ENCODE measurements at places on chromosomes 3 and 15.

DNA sequence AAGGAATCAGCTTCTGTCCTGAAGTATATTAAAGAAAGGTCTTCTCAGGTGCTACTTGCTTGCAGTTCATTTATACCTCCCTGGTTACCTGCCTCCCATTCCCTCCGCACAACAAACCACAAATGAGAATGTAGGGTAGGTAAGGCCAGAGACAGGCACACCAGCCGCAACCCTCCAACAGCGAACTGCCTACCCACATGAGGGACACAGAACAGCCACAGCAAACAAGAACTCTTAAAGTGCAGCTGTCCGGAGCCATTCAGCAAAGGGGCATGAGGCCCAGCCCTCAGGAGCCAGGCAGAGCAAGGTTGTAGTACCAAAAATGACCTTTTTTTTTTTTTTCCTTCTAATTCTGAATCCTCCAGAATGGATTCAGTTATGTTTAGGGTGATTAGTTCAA, 52.4 kb downstream of the SPSB4 start:
- DNase-seq = no peak

DNA sequence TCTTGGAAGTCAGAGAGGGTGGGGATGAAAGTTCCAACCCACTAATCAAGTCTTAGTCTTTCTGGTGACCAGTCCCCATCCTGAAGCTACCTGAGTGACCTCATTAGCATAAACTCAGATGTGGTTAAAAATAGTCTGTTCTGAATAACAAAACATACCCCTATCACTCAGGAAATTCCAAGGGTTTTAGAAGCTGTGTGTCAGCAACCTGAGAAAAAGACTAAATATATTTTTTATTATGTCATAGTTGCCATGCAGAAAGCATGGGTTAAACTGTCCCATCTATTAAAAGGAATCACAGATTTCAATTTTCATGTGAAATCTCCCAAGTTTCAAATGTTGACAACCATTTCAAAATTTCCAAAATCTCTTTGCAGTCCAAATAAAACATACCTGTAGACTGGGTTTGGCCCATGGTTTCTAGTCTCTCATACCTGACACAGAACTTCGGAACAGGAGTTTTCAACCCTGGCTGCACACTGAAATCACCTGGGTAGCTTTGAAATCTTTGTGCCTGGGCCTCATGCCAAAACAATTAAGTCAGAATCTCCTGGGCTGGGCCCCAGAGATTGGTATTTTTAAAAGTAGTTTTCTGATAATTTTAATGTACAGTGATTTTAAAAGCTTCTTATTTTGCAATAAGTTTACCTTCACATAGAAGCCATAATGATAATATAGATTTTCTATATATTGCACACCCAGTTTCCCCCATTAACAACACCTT, 476.3 kb downstream of the RBMS3 start:
- no peak for DNase-seq

GRCh38 chr3:144921710-144922109, 950.1 kb downstream of the DIPK2A start:
- no peak for DNase-seq

DNA sequence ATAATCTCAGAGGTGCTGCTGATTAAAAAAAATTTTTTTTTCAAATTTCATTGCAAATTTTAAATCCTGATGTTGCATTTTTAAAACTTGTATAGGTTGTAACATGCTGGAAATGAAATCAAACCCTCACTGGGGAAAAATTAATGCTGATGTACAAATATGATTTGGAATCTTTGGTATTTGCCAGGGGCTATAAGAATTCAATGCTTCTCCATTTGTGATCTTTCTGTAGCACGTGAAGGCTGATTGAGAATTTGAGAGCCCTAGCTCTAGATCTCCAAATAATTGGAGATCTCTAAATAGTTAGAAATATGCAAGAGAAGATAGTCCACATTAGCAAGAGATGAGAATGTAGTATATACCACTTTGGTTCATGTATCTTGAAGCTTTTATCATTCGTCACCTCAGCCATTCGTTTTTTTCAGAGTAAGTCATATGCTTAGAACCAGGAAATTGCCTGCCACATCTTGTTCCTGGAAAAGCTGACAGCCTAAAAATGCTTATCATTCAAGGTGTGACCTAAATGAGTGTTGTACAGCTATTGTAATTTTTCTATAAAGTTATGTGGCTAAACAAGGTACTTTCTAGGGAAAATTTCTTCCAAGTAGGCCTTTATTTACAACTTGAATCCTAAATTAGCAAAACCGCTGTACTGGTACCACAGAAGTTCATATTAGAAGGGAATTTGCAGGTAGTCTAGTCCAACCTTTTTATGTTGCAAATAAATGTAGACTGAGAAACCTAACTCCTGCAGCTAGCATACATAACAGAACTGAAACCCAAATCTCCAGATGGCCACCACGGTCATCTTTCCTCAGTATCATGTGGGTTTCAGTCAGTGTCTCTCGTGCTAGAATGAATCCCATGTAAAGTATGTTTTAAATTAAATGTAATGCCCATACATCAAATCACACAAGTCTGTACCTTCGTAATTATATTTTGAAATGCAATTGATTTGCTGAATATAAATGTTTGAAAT, 48.5 kb downstream of the FNDC3B start:
- no peak for DNase-seq

- no peak for DNase-seq
Measured at GRCh38 chr15:50186752-50187151, 4.8 kb downstream of the SLC27A2 start.

DNA sequence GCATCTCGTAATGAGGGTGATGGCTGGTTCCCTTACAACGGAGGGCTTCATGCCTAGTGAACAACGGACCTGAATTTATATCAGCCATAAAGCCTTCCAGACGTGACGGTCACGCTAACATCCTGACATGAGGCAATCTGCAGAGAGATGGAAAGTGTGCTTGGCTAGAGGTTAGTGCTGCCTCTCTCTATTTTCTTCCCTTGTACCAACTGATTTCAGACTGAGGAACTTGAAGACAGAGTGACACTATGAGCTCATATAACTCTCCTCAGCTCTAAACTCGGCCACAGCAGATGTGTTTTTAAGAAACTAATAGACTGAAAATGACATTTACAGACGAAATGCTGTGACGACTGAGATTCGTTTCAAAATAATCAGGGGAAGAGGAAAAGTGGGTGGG, 122.4 kb downstream of the XXYLT1 start:
- DNase-seq = no peak

DNA sequence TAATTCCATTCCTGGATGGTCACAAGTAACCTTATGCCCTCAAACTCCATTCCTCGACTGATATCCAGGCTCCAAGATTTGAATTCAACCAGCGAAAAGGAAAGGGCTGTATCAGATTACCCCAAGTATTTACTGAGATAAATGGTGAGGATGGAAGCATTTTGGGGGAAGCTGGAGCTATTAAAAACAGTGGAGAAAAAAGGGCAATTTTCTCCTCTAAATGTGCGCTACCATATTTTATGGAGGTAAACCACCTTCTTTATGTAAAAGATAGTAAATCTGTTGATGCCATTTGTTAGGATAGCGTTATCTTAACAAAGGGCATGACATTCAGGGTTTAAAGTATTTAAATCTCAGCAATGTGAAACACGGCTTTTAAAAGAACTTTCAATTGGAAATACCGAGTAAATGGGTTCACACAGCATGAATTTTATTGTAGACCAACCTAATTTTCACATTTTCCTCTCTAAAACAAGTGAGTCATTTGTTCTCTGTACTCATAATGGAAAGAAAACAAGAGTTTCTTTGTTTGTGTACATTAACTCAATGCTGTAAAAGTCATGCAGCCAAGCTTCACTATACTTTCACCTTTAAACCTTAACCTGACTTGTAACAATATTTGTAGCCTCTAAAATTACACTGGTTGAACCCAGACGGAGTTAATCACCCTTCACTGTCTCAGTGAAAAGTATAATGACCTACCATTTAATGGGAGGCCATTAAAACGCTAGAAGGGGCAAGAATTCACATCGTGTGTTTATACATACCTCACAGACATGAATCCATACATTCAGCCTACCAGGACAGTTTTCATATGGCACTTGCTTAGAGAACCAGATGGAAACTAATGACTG, 773.4 kb downstream of the ROBO1 start:
- no peak for DNase-seq

GRCh38 chr15:26804063-26804804, 31.4 kb upstream of the GABRB3 start:
- DNase-seq = no peak

DNA sequence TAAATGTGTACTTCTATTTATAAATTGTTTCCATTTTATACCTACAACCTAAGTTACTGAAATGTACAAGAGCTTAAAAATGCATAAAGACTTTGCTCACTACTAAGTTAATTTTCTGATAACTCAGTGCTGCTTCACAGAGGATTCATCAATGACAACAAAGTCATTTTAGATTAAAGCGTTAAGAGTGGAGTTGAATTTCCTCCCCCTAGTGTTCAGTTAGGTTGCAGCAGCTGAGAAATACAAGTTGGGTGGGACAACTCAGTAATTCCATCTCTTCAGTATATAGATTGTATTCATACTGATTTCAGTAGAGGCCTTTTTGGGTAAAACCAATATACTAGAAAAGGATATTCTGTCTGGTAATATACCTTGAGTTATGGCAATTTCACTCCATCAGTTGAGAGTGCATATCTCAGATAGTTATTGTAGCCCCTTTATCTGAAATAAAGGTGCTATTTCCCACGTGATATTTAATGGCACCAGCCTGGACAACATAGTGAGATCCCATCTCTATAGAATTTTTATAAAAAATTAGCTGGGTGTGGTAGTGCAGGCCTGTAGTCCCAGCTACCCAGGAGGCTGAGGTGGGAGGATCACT, 6.9 kb upstream of the RPL35A start:
- no peak for DNase-seq

DNA sequence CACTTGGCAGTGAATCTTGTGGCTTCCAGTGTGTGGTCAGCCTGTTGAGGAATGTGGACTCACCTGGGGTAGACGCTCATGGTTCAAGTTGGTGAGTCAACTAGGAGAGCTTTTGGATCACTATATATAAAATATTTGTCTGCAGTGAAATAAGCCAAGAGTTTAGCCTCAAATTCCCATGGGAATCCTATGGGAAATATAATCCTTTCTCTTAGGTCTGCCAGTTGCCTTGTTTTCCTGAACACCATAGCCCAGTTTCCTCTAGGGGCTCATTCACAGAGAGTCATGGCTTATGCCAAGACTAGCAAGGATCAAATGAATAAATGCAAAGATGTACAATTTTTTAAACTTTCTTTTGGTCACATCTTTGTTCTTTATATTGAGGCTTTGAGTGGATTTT, 100.1 kb upstream of the NPHP3 start:
- no peak for DNase-seq

DNA sequence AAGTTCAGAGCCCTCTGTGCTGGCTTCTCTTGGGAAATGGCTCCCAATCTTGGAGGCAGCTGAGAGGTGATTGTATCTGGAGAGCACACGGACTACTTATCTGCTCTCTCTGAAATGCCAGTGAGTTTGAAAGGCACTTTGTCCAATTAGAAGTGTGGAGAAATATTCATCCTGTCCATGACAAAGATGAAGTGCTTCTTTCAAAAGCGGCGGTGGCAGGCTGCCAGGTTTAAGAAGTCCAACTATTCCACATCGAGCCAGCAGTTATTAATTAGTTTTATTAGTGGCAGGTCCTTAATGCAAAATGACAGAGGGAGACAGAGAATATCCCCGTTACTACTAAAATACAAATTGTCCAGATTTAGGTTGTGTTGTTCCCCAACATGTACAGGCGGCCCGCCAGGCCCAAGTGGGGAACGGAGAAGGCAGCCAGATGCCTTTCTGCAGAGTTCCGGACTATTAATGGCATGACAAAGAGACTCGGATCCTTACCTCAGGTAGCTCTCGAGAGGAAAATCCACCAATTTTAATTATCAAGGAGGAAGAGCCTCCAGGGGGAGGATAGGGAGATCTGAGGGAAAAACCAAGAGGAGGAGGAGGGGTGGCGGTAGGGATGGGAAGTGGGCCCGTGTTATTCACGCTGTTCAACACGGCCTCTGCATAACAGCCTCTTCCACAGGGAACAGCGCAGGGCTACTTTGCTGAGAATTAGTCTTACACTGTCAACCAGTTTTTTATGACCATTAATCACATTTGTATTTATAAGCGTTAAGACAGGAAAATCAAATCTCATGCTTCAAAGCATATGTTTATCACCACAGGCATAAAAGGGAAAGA, 42.0 kb downstream of the RORA start:
- no peak for DNase-seq

DNA sequence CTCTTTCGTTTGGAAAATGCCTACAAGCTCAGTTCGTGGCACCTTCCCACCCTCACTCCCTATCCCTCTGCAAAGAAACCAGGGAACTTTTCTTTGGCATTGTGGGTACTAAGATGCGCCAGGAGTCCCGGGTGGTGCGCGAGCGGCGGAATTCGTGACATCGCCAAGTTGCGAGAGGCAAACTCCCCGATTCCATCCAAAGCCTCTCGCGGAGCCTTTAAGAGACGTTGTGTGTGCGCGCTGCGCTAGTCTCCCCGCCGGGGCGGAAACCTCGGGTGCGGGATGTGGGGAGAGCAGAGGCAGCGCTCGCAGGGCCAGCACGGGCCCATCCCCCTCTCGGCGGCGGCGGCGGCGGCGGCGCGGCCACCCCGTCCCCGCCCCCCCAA, 443 bp upstream of the NR2F2 start:
- no peak for DNase-seq

DNA sequence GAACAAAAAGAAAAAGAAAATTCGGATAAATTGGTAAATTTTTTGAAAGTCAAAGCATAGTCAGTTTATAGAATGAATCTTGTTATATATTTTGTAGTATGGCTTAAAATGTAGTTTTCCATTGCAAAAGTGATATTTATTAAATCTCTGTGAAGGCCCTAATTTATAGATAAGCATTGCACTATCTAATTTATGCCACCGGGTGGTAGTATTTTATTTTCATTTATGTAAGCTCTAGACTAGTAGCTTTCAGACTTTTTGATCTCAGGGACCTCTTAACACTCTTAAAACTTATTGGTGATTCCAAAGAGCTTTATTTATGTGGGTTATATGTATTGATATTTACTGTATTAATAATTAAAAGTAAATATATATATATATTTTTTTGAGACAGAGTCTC, 133.9 kb upstream of the LRRFIP2 start:
- no peak for DNase-seq

DNA sequence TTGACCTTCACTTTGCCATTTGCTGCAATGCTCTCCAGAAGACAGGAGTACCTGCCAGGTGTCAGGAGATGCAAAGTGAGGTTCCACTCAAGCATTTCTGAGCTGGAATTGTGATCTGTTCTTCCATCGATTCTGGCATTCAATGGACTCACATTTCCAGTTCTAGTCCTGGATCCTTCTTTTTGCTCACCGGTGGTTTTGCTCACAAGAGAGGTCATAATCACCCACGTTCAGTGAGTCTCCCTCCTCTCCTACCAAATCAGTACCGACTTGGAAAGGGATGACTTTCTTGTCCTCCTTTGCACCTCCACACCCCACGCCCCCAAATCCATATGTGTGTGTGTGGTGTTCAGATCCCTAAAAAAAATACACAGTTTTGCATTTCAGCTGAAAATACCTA, 206.7 kb upstream of the IGF1R start:
- DNase-seq = no peak

GRCh38 chr3:16554126-16554525, 40.6 kb upstream of the RFTN1 start:
- DNase-seq = no peak
